Stimulated activated CD4-positive, alpha-beta T cell treated with anti-CD3 and anti-CD28 coated beads, Interleukin-1b, Interleukin-23, amount 100 ng/mL, for 1 hour (primary cell): ENCODE measurements at places on chromosomes 11 and 22.

GRCh38 chr22:28243539-28243938 is 324.5 kb upstream of the PITPNB start:
- DNase-seq = no peak

DNA sequence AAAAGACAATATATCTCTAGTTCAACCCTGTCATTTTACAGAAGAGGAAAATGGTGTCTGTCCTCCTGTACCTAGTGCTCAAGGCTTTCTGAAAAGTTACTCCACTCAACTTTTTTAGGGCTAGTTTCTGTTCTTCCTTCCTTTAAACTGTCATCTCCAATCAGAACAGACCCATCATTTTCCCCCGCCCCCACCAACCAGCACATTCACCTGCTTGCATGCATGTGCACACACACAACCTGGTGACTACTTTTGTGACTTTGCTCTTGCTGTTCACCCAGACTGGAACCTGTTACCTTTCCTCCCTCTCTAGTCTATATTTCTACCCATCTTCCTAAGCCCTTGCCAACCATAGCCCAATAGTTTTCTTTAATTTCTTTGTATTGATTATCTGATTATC is 5.6 kb downstream of the FBXO7 start:
- DNase-seq = no peak

- no peak for DNase-seq
Observed at GRCh38 chr11:94455861-94456260, 37.8 kb downstream of the MRE11 start.

DNA sequence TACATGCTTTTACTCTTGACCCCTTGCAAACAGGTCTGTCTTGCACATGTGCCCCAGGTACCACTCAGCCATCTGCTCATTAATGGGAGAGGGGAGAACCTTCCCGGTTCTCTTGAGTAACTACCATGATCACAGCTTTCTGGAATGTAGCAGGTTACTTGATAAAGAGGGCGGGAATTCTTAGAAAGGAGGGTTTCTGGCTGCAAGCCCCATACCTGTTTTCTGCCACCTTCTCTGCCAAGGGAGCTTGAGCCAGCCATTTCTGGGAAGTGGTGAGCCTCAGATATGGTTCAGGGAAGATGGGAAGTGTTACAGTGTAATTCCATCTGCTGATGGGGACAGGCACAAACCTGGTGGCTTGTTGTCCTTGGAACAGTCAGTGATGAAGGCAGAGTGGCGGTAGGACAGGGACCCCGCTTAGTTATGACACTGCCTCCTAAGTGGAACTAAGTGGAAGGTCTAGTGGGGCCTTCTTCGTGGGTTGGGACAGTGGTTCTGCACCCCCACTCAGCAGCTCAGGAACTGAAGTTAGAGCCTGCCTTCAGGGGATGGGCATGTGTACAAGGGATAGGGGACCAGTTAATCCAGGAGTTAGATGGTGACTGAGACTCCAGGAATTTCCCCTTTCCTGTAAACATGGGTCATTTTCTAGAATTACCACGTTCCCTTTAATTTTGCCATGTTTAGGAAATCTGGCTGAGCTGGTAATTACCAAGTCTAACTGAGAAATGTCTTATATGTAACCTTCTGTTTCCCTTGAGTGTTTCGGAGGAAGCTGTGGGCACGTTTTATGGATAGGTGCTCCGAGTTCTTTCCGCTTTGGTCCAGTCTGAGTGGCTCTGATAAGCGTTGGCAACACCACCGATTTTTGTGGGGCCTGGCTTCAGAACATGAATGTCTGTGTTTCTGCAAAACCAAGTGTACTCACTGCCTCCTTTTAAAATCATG is 35.3 kb downstream of the BCR start:
- DNase-seq = no peak
